ENCODE measurements at places on chromosomes 2 and 18.

DNA sequence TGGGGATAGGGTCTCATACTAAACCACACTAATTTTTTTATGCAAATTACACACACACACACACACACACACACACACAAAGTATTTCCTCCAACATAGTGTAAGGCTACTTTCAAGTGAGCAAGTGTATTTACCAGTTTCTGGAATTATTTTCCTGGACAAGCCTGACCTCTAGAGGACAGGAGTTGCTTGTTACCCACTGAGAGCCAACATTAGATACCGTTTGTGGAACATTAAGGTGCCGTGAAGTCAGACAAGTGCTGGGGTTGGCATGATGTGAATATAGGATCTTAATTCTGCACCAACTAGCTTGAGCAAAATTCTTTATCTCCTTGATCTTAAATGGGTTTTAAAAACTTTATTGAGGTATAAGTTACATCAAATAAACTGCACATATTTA lies 39.3 kb upstream of the SERPINB2 start:
- no peak for DNase-seq

DNA sequence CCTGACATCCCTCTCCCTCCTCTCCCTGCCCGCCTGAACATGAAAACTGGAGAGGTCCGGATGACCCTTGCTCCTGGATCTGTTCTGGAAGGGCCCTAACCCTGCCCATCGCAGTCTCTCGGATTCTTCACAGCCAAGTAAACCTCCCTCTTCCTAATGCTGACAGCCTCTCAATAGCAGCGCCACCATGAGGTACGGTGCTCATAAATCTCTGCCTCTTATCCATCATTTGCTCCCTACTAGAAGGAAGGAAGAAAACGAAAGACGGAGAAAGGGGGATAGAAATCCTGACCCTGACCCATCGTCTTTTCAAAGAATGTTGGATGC lies 257.9 kb downstream of the BCL11A start:
- DNase-seq, result no peak

DNA sequence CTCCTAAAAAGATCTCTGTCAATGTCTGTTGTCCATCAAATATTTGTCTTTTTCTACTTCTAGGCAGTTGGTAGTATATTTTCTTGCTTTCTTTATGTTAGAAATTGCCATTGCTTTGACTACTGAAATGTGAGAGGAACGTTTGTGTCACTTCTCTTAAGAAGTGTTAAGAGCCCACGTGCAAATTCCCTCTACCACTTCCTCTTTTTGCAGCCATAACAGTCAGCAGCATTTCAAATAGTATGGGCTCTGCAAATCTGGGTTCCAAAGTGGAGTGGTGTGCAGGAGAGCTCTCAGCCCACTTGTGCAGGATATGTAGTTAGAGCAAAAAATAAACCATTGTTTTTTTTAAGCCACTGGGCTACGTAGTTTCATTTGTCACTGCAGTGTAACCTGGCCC lies 314.0 kb downstream of the MEIS1 start:
- no peak for DNase-seq

DNA sequence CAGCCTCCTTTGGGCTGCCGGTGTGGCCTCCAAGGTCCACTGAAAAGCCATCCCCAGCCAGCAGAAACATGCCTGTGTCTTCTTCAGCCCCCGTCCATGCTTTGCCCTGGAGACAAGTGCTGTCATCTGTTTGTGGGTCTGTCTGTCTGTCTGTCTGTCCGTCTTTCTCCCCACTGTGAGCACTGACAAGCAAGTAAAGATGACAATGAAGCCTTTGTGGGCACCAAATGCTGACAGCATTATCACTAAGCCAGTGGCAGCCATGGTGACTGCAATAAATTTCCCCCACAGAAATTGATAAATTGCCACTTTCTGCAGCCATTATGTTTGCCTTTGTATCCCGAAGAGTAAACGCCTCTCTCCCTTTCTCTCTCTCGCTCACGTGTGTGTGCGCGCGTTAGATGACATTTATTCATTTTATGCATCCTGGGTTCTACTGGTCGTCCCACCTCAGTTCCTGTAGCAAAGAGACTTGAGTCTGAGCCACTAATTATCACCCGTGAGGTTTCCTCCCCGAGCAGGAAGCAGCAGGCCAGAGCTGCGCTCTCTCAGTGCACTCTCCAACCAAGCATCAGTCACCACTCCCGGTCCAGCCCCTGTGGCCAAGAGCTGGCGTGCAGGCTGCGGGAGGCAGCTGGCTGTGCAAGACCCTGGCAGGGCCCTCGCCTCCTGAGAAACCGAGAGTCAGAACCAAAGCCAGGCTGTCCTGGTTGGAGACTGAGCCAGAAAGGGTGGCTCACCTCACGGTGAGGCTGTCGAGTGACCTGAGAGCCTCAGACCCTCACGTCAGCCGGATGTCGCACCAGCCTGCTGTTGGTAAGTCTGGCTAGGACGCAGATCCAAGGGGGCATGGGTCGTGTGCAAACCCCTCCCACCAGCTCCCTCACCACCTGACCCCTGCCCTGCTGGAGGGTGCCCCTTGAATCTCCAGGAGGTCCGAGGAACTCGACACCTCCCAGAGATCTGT lies 6.9 kb downstream of the STEAP3 start:
- DNase-seq, result no peak
